ENCODE measurements at places on chromosomes 13 and 19. TPM values are rescaled to one million over a fixed set of nuclear protein-coding genes. Genes with fewer than 3 reads are reported as not detected.

F10 gene
- 0.87 TPM for total RNA-seq

PLD3 gene
- total RNA-seq = 190 TPM

C19orf44 gene
- 3.4 TPM for total RNA-seq

SERTM1 gene
- 1.3 TPM for total RNA-seq

CPB2 gene
- not detected for total RNA-seq

CEACAM4 gene
- total RNA-seq = not detected

CABP5 gene
- total RNA-seq = not detected

S1PR5 gene
- 3.8 TPM for total RNA-seq

PVR gene
- 15.0 TPM for total RNA-seq

ENOX1 gene
- total RNA-seq = 0.09 TPM

CYP2A6 gene
- total RNA-seq = 0.25 TPM

ZNF557 gene
- 6.7 TPM for total RNA-seq

IGFL3 gene
- not detected for total RNA-seq

ELANE gene
- not detected for total RNA-seq

IGSF23 gene
- not detected for total RNA-seq

GTF3A gene
- total RNA-seq = 77.0 TPM

SYNGR4 gene
- not detected for total RNA-seq

PRKCSH gene
- total RNA-seq = 396 TPM

Data from WTC11 (cell line).